ENCODE measurements at places on chromosomes 4 and X.

DNA sequence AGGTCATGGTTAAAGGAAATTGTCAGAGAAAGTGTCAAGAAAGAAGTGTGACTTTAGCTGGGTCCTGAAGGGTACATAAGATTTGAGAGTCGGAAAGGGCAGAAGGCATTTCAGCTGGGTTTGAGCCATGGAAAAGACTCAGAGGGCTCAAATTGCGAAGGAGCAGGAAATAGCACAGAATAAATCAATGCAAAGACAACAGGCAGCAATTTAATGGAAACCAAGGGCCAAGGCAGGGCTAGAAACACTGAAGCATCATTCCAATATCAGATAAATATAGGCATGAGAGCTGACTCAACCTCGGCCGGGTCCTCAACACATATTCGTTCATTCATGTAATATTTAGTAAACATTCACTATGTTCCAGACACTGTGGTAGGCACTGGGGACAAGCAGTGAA is 3.6 kb upstream of the FMR1 start:
- no peaks in the 10 kb centered on the region for H3K27me3 ChIP-seq
- H3K4me3 ChIP-seq: no peak overlapping the region
- DNase-seq: no peak
- no peak overlapping the region for H3K27ac ChIP-seq
- no peaks in the 10 kb centered on the region for H3K36me3 ChIP-seq
- no peaks in the 10 kb centered on the region for H3K4me1 ChIP-seq

GRCh38 chr4:177519481-177520260 is 77.4 kb upstream of the AGA start:
- no peaks in the 10 kb centered on the region for H3K27me3 ChIP-seq
- DNase-seq: no peak
- no peaks in the 10 kb centered on the region for H3K36me3 ChIP-seq
- H3K4me1 ChIP-seq: no peaks in the 10 kb centered on the region

DNA sequence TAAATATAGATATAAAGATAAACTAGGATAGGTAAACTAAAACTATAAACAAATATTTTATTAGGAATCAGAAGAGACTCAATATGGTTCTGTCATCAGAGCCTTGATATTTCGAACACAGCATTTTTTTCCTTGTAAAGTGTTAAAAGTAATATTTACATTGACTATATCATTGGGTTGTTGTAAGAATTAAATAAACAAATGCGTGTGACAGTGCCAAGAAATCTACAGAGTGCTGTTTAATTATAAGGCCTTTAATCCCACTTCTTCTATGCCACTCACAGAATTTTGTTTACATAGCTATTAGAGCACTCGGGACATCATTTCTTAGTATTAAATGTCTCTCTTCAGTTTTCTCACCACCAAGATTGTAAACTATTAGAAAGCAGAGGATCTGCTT is 807.4 kb downstream of the FSTL5 start:
- H3K27ac ChIP-seq: no peak overlapping the region
- H3K27me3 ChIP-seq: no peaks in the 10 kb centered on the region
- DNase-seq: no peak
- no peak overlapping the region for H3K4me3 ChIP-seq

DNA sequence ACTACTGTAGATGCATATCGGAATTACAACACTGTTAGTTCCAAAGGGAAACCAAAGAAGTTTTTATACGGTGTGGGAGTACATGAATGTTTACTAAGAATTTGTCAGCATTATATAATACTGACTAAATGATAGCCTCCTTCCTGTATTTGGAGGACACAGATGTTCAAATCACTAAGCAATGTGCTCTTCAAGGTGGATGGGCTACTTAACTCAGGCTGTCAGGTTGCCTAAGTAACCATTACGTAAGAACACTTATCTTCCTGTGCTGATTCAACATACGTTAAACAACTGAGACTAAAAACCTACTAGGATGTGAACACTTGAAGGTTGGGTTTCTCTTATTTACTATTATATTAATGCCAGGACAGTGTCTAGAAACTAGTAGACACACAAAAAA is 81.9 kb upstream of the HPGD start:
- DNase-seq: no peak
- no peaks in the 10 kb centered on the region for H3K27me3 ChIP-seq
- H3K4me3 ChIP-seq: no peak overlapping the region
- H3K36me3 ChIP-seq: no peaks in the 10 kb centered on the region
- H3K4me1 ChIP-seq: no peaks in the 10 kb centered on the region

GRCh38 chr4:74364256-74364651 is 691 bp upstream of the EREG start:
- no peak overlapping the region for H3K27ac ChIP-seq
- H3K4me1 ChIP-seq: peaks cover 11% of the 10 kb centered on the region
- H3K4me3 ChIP-seq: no peak overlapping the region
- DNase-seq: no peak
- no peaks in the 10 kb centered on the region for H3K36me3 ChIP-seq
- H3K27me3 ChIP-seq: peaks cover 29% of the 10 kb centered on the region

DNA sequence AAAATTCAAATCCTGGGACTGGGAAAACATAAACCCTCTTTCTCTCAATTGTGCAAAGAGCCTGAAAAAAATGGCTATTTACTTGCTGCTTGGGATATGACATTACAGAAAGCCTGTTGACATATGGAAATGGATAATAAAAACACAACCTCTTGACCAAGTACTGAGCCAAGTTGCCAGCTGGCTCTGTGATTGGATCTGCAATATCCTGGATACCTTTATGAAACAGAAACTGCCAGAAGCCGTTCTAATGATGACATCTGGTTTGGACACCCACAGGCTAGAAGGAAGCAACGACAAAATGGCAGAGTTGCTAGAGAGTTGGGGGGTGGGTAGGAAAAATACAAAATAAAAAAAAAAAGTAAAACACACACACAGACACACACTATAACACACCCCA is 481.4 kb downstream of the FAT4 start:
- H3K4me1 ChIP-seq: no peaks in the 10 kb centered on the region
- no peaks in the 10 kb centered on the region for H3K27me3 ChIP-seq
- no peak for DNase-seq
- H3K27ac ChIP-seq: no peak overlapping the region
- H3K36me3 ChIP-seq: no peaks in the 10 kb centered on the region

GRCh38 chr4:35942092-35942491 is 302.2 kb downstream of the ARAP2 start:
- H3K4me3 ChIP-seq: no peak overlapping the region
- H3K36me3 ChIP-seq: no peaks in the 10 kb centered on the region
- no peaks in the 10 kb centered on the region for H3K27me3 ChIP-seq
- H3K4me1 ChIP-seq: no peaks in the 10 kb centered on the region
- DNase-seq: no peak
- H3K27ac ChIP-seq: no peak overlapping the region

DNA sequence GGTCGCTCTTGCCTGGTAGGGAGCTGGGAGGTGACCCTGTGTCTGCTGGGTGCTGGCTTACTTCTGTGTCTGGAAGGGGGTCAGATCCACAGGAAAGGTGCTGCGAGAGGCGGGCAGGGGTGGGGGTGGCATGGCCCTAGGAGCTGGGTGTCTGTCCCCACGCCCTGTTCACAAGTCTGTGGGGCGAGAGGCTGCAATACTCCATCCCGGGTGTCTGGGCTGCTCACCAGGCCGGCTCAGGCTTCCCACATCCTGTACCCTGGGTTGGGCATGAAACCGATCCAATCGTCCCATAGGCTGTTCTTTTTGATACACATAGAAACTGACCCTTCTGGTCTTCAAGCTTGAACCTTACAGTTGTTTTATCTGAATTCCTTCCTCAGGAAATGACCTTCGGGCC is 993 bp upstream of the CTAG2 start:
- DNase-seq: no peak
- H3K27ac ChIP-seq: no peak overlapping the region
- H3K4me3 ChIP-seq: no peak overlapping the region
- no peaks in the 10 kb centered on the region for H3K36me3 ChIP-seq
- H3K27me3 ChIP-seq: no peaks in the 10 kb centered on the region

- H3K27ac ChIP-seq: no peak overlapping the region
- H3K4me3 ChIP-seq: no peak overlapping the region
- H3K4me1 ChIP-seq: no peaks in the 10 kb centered on the region
- no peaks in the 10 kb centered on the region for H3K27me3 ChIP-seq
- no peaks in the 10 kb centered on the region for H3K36me3 ChIP-seq
- DNase-seq: no peak
Measured at GRCh38 chrX:111387470-111388070, 24.4 kb downstream of the DCX start.

All from upper lobe of right lung (tissue), 1 donor.